ENCODE measurements at places on chromosomes 1 and 21. TPM values are rescaled to one million over a fixed set of nuclear protein-coding genes. Genes with fewer than 3 reads are reported as not detected.

Gene LEFTY1
- total RNA-seq = 5.1 TPM

GRCh38 chr1:116515702-116516101 lies 55.1 kb downstream of the CD58 start:
- no peaks in the 10 kb centered on the region for H3K36me3 ChIP-seq
- no peaks in the 10 kb centered on the region for H3K27me3 ChIP-seq

- H3K4me3 ChIP-seq = no peak overlapping the region
- no peaks in the 10 kb centered on the region for H3K36me3 ChIP-seq
- no peak for DNase-seq
- H3K4me1 ChIP-seq = peaks cover 7% of the 10 kb centered on the region
These were observed 38.8 kb downstream of the WDR4 start for GRCh38 chr21:42840411-42841155.

DNA sequence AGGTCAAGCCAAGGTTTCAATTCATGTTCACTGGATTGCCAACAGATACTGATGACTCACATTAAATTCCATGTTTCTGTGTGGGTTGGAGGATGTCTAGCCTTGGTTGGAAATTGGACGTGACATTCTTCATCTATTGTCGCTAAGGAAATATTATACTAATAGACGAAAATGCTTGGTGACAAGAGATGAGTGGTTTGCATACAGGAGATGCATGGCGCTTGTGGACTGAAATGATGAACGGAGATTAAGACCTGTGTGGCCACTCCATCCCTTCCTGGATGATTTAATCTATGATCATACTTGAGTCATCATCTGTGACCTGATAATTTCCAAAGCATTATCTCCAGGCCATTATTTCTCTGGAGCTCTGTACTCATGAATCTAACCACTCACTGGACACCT lies 97.0 kb upstream of the CD34 start:
- no peak overlapping the region for H3K27ac ChIP-seq

- no peaks in the 10 kb centered on the region for H3K27me3 ChIP-seq
- H3K4me3 ChIP-seq = no peak overlapping the region
- no peaks in the 10 kb centered on the region for H3K4me1 ChIP-seq
- no peaks in the 10 kb centered on the region for H3K36me3 ChIP-seq
- no peak for DNase-seq
- no peak overlapping the region for H3K27ac ChIP-seq
These were observed 151.6 kb downstream of the KCTD3 start for GRCh38 chr1:215718575-215719287.

GRCh38 chr1:184532199-184532598 lies 145.4 kb downstream of the C1orf21 start:
- H3K4me3 ChIP-seq = no peak overlapping the region
- peaks cover 7% of the 10 kb centered on the region for H3K4me1 ChIP-seq

GRCh38 chr1:17066361-17067068 lies 12.7 kb upstream of the SDHB start:
- H3K27ac ChIP-seq = no peak overlapping the region
- H3K27me3 ChIP-seq = no peaks in the 10 kb centered on the region
- no peaks in the 10 kb centered on the region for H3K36me3 ChIP-seq
- no peak for DNase-seq
- no peak overlapping the region for H3K4me3 ChIP-seq

Gene DYNLT5
- 1.6 TPM for total RNA-seq

Gene PLA2G5
- total RNA-seq = 19.3 TPM

Gene RHOU
- 32.7 TPM for total RNA-seq

Gene CELA3B
- not detected for total RNA-seq

Data from ovary (tissue), 10 donors.